ENCODE measurements at places on chromosomes 7 and 10.

GRCh38 chr10:43949351-43949750, 300.7 kb upstream of the ZNF32 start:
- DNase-seq, result no peak
- H3K4me3 ChIP-seq, result no peak overlapping the region
- H3K4me1 ChIP-seq, result no peaks in the 10 kb centered on the region
- no peaks in the 10 kb centered on the region for H3K27me3 ChIP-seq

- H3K27me3 ChIP-seq, result no peaks in the 10 kb centered on the region
- H3K27ac ChIP-seq, result no peak overlapping the region
- H3K36me3 ChIP-seq, result no peaks in the 10 kb centered on the region
- no peaks in the 10 kb centered on the region for H3K4me1 ChIP-seq
- H3K4me3 ChIP-seq, result no peak overlapping the region
- DNase-seq, result no peak
Observed at GRCh38 chr7:70529914-70530585, 601.9 kb upstream of the GALNT17 start.

- H3K27me3 ChIP-seq, result no peaks in the 10 kb centered on the region
- no peak overlapping the region for H3K4me3 ChIP-seq
- H3K27ac ChIP-seq, result no peak overlapping the region
- peaks cover 9% of the 10 kb centered on the region for H3K36me3 ChIP-seq
- DNase-seq, result no peak
Observed at GRCh38 chr7:50658696-50659095, 93.5 kb upstream of the DDC start.

DNA sequence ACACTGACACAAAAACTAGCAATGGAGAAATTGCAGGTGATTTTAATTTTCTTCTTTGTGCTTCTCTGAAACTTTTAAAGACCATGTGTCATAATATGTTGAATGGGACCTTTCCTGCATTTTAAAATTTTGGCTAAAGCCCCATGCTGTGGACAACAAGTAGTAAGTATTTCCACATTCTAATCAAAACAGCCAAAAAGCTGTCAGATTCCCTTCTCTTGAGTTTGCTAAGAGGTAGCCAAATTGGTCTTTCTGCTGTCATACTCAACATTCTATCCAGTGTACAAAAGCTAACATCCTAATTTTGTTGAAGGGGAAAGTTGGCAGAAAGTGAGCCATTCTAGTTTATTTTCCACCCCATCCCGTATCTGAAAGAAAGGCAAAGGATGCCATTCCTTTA, 447.6 kb downstream of the TFEC start:
- H3K27ac ChIP-seq, result no peak overlapping the region
- H3K4me1 ChIP-seq, result no peaks in the 10 kb centered on the region
- DNase-seq, result no peak
- H3K27me3 ChIP-seq, result no peaks in the 10 kb centered on the region
- H3K36me3 ChIP-seq, result no peaks in the 10 kb centered on the region
- H3K4me3 ChIP-seq, result no peak overlapping the region

DNA sequence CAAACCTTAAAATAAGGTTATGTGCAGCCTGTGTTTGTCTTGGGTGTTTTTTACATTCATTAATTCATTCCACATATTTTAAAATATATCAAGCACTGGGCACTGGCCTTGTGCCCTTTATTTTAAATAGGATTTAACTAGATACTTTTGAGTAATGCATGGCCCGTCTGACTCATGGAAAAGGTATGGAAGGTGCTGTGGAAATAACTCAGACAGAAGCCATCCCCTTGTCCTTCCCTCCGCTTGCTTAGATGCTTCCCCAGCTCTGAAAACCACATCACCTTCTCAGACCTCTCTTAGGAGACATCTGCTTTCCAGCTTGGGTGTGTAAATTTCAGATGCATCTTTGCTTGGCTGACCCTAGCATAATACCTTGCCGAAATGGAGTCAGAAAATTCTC, 30.5 kb downstream of the SLC18A2 start:
- no peaks in the 10 kb centered on the region for H3K4me1 ChIP-seq
- H3K27me3 ChIP-seq, result no peaks in the 10 kb centered on the region
- no peaks in the 10 kb centered on the region for H3K36me3 ChIP-seq
- DNase-seq, result no peak
- H3K4me3 ChIP-seq, result no peak overlapping the region

DNA sequence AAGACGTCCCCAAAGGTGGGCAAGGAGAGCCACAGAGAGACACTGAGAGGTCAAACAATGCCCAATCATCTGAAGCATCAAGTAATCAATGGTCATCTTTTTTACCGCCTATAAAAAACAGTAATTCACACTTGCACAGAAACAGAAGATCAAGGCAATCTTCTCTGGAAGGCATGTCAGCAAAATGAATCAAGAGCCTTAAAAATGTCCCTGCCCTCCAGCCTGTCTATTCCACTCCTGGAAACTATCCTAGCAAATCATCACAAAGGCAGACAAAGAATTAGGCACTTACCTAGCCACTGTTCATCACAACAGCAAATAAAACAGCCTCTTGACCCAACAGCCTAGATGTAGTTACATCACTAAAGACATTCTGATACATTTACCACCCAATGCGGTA, 48.9 kb downstream of the FAM53B start:
- H3K36me3 ChIP-seq, result no peaks in the 10 kb centered on the region
- no peak overlapping the region for H3K4me3 ChIP-seq
- DNase-seq, result no peak
- H3K27me3 ChIP-seq, result no peaks in the 10 kb centered on the region
- peaks cover 16% of the 10 kb centered on the region for H3K4me1 ChIP-seq

- H3K36me3 ChIP-seq, result no peaks in the 10 kb centered on the region
- no peak overlapping the region for H3K27ac ChIP-seq
- H3K4me1 ChIP-seq, result peaks cover under 1% of the 10 kb centered on the region
- H3K4me3 ChIP-seq, result no peak overlapping the region
Observed at GRCh38 chr7:23295401-23295697, 3.8 kb upstream of the MALSU1 start.

Data from heart left ventricle (tissue), 16 donors.